Placental pericyte (primary cell): ENCODE measurements at places on chromosomes 7 and 10. TPM values are rescaled to one million over a fixed set of nuclear protein-coding genes. Genes with fewer than 3 reads are reported as not detected.

Gene C10orf90
- not detected in 2 replicates for total RNA-seq

Gene TMEM196
- not detected in 2 replicates for total RNA-seq

Gene EPHA1
- total RNA-seq, result 0.43 TPM in 1 of 2 replicates, not detected in the other

Gene ZNF467
- 0.72 and 4.8 TPM in 2 replicates for total RNA-seq

Gene FAM25C
- not detected in 2 replicates for total RNA-seq

Gene LDB1
- total RNA-seq, result 55.8 and 72.9 TPM in 2 replicates

Gene DNAJC12
- 0.29 and 0.44 TPM in 2 replicates for total RNA-seq

Gene FAM131B
- total RNA-seq, result 0.44 and 1.1 TPM in 2 replicates

Gene HMX3
- total RNA-seq, result not detected in 2 replicates

Gene GNAT3
- not detected in 2 replicates for total RNA-seq

Gene OR9A2
- not detected in 2 replicates for total RNA-seq

Gene CCDC172
- total RNA-seq, result not detected in 2 replicates

Gene GCC1
- total RNA-seq, result 20.6 and 35.2 TPM in 2 replicates

Gene DYDC1
- total RNA-seq, result not detected in 2 replicates

Gene ETV1
- 19.3 and 52.7 TPM in 2 replicates for total RNA-seq

Gene PFKFB3
- total RNA-seq, result 14.7 and 68.6 TPM in 2 replicates

Gene TAS2R41
- total RNA-seq, result 0.29 TPM in 1 of 2 replicates, not detected in the other

Gene CAMK2B
- 0.22 and 0.43 TPM in 2 replicates for total RNA-seq

Gene CRYGN
- total RNA-seq, result not detected in 2 replicates

Gene NPC1L1
- under 0.01 TPM in 1 of 2 replicates, not detected in the other for total RNA-seq

Gene COL13A1
- 4.6 and 34.2 TPM in 2 replicates for total RNA-seq

Gene CNTNAP2
- not detected in 2 replicates for total RNA-seq

Gene CPN1
- not detected in 2 replicates for total RNA-seq

Gene BBIP1
- 22.8 and 25.6 TPM in 2 replicates for total RNA-seq

Gene NXPH1
- total RNA-seq, result not detected in 2 replicates

Gene PRKCQ
- total RNA-seq, result 0.14 TPM in 1 of 2 replicates, not detected in the other

Gene WEE2
- total RNA-seq, result not detected in 2 replicates

Gene ZNF804B
- total RNA-seq, result not detected in 2 replicates

Gene LIPM
- not detected in 2 replicates for total RNA-seq

Gene TAF5
- 2.6 and 7.7 TPM in 2 replicates for total RNA-seq

Gene PAX2
- not detected in 2 replicates for total RNA-seq

Gene FOXI2
- not detected in 2 replicates for total RNA-seq

Gene GPR158
- total RNA-seq, result 2.0 and 3.9 TPM in 2 replicates
